Stimulated activated CD8-positive, alpha-beta memory T cell treated with anti-CD3 and anti-CD28 coated beads, Interleukin-7, amount 100 ng/mL, for 1 hour (primary cell): ENCODE measurements at places on chromosomes 12 and 14.

DNA sequence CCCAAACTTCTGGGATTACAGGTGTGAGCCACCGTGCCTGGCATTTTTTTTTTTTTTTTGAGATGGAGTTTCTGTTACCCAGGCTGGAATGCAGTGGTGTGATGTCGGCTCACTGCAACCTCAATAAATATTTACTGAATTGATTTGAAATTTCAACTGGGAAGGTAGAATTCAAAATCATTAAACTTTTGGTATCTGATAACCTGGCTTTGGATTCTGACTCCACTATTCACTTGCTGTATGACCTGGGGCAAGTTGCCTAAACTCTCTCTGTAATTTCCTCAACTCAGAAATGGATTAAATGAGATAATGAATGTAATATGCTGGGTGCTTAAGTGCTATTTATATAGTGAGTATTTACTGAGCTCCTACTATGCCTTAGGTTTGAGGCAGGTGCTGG, 8.7 kb upstream of the METAP2 start:
- DNase-seq = no peak

- no peak for DNase-seq
Measured at GRCh38 chr12:49750996-49751393, 9.6 kb downstream of the TMBIM6 start.

DNA sequence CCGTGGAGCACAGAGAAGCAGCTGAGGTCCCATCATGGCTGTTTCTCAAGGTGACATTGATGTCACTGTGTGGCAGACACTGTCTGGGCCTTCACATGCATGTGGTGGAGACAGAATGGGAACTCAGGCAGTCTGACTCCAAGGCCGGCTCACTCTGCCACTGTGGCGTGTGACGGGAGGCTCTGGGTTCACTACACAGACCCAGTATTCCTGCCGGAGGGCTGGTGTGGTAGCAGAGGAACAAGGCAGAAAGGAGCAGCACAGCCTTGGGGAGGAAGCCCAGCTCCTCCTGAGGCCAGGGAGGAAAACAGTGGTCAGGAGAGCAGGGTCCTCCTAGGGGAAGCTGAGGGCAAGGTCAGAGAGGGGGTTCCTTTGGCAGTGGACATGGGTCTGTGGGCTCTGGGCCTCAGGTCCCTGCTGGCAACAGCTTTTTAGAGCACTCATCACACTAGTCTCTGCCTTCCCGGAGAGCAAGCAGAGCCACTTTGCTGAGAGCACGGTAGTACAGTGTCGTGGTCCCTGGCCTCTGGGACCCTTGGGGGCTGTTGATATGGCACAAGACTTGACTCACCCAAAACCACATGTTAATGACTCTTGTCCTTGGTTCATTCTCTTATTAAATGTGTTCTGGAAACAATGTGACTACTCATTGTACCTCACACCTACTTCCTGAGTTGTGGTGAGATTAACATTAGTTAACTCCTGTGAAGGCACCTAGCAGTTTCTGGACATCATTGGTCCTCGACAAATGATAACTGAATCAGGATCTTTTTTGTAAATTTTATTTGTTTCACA, 21.3 kb downstream of the DCAF4 start:
- DNase-seq = no peak

- DNase-seq = no peak
Measured at GRCh38 chr12:115885040-115885690, 392.3 kb downstream of the MED13L start.

GRCh38 chr12:92134638-92135274, 10.9 kb downstream of the BTG1 start:
- no peak for DNase-seq

DNA sequence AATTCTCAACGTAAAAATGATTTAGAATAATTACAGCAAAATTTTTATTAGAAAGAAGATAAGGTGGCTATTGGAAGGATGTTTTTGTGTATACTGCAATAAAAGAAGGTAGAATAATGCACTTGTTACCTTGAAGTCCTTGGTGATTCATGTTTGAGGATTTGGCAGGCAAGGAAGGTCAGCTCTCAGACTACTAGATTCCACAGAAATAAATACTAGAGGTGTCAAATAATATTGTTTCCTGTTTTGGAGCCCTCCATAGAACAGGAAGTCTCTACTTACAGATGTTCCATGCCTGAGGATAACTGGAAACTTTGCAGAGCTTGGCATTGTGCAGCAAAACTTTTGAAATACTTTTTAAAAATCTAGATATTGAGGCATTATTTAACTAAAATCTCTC, 284.3 kb upstream of the SYT1 start:
- DNase-seq = no peak

GRCh38 chr14:34081576-34082136, 130.8 kb upstream of the EGLN3 start:
- DNase-seq = no peak

- DNase-seq = no peak
Measured at GRCh38 chr14:94671870-94672444, 59.8 kb downstream of the SERPINA3 start.

- no peak for DNase-seq
Measured at GRCh38 chr14:100286484-100287191, 19.6 kb downstream of the SLC25A29 start.

GRCh38 chr12:126038434-126038833, 973.2 kb downstream of the AACS start:
- no peak for DNase-seq
